ENCODE measurements at places on chromosomes 3 and 15.

DNA sequence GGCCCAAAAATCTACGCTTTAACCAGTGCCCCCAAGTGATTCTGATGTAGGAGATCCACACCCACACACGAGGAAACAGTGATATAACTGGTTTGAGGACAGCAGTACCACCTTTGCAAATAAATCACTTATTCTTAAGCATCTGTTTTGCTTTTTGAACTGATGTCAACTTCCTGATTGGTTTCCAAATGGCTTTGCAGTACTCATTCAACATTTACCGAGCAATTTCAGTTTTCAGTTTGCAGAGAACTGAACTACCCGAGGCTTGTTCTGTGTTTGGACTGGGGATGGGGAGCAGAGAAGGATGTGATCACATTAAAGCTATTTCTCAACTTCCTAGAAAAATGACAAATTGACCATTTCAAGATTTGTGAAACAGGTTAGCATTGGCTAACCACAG is 1.1 kb upstream of the GYG1 start:
- no peak for DNase-seq

- DNase-seq = no peak
Observed at GRCh38 chr15:85474700-85475316, 94.4 kb downstream of the AKAP13 start.

GRCh38 chr3:113573728-113574127 is 41.4 kb downstream of the SIDT1 start:
- DNase-seq = no peak

DNA sequence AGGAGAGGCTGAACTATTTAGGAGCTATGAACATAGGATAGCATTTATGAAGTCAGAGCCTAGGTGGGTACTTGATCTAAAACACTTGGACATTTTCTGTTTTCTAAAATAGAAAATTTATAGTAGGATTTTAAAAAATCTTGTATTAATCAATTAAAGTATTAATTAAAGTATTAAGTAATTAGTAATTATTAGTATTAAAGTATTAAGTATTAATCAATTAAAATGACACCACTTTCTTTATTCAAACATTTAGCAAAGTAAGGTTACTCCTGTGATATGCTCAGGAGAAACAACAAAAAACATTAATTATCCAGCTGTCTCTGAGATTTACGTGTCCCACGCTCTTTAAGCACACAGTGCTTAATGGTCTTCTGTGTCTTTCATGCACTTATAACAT is 32.2 kb downstream of the CHCHD4 start:
- DNase-seq = no peak

DNA sequence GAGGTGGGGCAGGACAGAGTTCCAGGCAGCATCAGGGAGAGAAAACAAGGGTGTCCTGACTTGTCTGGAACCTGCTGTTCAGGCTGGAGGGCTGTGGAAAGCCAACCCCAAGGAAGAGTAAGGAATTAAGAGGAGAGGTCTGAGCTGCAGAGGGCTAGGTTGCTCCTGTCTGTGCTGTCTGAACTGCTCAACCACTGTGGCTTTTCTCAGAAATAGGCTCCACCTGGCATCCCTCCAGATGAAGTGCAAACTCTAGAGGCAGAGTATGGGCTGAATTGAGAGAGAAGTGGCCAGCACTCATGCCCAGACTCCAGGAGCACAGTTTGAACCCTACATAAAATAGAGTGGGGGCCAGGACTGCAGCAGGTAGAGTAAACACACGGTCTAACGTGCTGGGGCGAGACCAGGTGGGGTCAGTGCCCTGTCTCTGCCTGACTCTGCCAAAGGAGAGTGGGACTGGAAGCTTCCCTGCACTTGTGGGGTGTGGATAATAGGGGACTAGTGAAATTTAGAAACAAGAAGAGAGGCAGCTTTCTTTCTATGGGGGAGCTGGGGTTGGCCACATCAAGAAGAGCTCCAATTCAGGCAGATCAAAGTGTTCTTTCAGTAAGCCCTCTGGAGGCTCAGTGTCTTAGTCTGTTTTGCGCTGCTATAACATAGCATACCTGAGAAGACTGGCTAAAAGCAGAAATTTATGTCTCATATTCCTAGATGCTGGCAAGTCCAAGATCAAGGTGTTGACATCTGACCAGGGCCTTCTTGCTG is 28.0 kb upstream of the MNS1 start:
- DNase-seq = no peak

DNA sequence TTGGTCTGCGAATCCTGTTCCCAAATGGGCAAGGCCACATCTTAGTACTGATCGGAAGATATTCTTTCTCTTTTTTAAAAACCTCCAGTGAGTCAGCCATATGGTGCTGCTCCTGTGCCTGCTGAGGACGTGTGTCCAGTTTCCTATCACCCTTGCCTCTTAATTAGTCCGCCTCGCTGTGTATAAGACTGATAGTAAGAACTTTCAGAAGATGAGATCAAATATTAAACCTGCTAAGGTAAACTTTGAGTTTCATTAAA is 612 bp downstream of the UBA5 start:
- DNase-seq = no peak

- DNase-seq = no peak
Observed at GRCh38 chr3:106425916-106426315, 557.1 kb upstream of the CBLB start.

DNA sequence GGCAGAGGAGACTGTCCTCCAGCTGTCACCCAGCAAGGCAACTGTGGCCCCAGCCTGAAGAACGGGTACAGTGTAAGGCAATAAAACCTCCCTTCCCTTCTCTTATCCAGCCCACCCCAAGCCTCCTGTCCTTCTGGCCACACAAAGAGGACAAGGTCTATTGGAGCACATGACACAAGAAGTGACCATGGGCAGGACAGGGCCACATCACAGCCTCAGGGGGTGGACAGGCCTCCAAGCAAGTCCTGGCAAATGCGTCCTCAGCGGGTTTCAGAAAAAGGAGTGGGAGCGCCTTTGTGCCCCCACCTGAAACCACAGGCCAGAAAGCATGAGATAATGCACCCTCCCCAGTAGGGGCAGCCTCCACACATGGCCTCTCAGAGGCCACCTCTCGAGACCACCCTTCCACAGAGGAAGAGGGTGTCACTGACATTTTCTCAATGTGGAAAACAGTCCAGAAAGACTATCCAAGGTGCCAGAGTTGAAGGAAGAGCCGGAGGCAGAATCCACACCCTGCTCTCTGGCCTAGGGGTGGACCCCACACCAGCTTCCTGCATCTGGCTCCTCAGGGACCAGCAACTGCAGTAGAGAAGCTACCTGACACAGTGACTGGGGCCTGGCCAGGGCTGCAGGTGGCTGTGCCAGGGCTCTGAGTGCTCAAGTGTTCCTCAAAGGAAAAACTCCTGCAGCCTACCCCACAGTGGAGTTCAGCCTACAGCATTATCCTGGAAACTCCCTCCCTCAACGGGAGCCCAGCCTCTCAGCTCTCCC is 43.9 kb downstream of the CCDC12 start:
- no peak for DNase-seq

GRCh38 chr15:84033793-84034553 is 201.6 kb upstream of the GOLGA6L4 start:
- no peak for DNase-seq

DNA sequence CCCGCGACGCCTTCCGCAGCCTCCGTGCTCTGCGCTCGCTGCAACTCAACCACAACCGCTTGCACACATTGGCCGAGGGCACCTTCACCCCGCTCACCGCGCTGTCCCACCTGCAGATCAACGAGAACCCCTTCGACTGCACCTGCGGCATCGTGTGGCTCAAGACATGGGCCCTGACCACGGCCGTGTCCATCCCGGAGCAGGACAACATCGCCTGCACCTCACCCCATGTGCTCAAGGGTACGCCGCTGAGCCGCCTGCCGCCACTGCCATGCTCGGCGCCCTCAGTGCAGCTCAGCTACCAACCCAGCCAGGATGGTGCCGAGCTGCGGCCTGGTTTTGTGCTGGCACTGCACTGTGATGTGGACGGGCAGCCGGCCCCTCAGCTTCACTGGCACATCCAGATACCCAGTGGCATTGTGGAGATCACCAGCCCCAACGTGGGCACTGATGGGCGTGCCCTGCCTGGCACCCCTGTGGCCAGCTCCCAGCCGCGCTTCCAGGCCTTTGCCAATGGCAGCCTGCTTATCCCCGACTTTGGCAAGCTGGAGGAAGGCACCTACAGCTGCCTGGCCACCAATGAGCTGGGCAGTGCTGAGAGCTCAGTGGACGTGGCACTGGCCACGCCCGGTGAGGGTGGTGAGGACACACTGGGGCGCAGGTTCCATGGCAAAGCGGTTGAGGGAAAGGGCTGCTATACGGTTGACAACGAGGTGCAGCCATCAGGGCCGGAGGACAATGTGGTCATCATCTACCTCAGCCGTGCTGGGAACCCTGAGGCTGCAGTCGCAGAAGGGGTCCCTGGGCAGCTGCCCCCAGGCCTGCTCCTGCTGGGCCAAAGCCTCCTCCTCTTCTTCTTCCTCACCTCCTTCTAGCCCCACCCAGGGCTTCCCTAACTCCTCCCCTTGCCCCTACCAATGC is 2.0 kb downstream of the ISLR start:
- no peak for DNase-seq

GRCh38 chr15:26891448-26892181 is 24.8 kb downstream of the GABRA5 start:
- peak; percentile 88 for DNase-seq

DNA sequence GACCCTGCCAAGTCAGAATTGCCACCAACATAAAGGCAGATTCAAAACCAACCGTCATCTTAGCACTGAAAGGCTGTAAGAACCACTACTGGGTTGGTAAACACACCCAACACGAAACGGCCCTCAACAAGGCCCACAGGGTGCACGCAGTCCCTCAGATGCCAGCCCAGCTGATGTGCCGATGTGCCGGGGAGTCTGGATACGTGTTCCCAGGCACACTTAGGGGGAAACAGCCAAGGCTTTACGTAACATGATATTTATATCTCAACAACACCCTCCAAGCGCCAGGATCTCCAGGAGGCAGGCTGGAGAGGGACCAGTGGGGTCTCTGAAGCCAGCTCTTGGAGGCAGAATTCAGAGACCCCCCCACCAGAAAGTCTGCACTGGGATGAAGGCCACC is 14.2 kb downstream of the POC1A start:
- no peak for DNase-seq

GRCh38 chr3:30666572-30667279 is 60.3 kb downstream of the TGFBR2 start:
- no peak for DNase-seq

DNA sequence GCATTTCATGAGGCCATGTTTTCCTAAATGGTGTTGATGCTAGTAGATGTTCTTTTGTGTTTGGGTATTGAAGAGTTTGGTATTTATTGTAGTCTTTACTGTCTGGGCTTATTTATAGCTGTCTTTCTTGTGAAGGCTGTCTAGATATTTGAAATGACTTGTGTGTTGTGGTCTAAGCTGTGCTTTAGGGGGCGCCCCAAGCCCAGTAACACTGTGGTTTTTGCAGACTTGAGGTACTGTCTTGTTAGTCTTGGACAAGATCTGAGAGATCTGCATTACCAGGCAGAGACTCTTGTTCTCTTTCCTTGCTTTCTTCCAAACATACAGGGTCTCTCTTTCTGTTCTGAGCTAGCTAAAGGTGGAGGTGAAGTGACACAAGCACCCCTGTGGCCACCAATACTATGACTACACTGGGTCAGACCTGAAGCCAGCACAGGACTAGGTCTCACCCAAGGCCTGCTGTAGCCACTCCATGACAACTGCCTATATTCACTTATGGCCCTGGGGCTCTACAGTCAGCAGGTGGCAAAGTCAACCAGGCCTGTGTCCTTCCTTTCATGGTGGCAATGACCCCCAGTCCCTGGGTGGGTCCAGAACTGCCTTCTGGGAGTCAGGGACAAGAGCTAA is 152.1 kb upstream of the TBC1D5 start:
- peak; percentile 49 for DNase-seq

DNA sequence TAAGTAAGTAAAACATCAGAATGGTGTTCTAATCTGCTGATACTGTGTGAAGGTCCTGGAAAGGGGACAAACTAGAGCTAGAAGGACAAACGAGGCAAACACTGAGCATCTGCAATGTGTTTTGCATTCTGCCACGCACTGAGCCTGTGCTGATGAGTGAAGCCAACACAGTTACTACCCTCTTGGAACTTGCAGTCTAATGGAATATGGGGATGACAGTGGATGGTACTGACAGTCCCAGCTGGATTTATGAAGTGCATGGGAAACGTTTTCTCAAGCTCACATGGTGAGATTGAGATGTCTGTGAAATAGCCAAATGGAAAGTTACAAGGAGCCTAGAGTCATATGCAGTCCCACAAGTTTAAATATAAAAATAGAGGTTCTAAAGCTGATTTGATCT is 86.6 kb downstream of the FOXB1 start:
- no peak for DNase-seq

GRCh38 chr3:196220587-196220986 is 4.3 kb downstream of the SLC51A start:
- no peak for DNase-seq

- no peak for DNase-seq
Observed at GRCh38 chr3:127801731-127802313, 20.5 kb downstream of the MGLL start.

DNA sequence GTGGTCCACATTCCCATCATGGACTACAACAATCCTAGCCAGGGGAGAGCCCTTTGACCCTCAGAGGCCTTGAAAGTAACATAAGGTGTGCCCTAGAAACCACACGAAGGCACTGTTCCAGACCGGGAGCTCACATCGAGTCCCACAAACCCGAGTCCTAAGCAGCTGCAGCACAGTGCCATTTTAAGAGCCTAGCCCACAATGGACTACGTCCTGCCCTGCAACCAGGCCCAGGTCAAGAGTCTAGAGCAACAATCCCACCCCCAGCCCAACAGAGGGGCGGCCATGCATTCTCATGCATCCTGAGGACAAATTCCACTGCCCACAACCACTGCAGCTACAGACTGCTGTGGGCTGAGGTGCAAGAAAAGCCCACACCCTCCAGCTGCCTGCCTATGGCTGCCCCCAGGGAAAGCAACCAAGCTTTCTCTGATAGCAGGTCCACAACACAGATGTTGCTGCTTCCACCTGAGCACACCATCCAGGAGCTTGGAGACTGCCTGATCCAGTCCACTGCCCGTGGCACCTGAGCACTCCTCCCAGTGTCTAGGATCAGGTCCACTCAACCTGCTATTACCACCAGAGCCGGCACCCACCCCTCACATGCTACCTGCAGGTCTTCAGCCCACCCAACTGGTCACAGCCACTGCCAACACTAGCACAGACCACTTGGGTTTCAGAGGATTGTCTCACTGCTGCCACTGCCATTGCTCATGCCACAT is 56.8 kb downstream of the IGSF11 start:
- no peak for DNase-seq

GRCh38 chr3:70053293-70053692 is 53.8 kb downstream of the SAMMSON start:
- DNase-seq = no peak

DNA sequence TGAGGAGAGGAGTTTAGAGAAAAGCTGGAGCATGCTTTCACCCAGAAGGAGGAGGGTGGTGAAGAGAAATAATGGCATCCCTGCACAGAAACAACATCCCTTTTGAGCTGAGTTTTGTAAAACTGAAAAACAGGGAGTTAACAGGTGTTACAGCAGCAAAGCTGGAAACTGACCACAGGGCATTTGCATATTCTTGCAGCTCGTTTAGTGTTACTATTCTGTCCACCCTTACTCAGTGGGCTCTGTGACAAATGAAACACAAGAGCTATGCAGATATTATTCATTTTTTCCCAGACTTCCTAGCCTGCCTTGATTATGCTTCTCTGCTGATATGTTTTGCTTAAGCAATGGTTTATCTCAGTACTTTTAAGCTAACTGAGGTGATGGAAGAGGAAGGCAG is 272.0 kb downstream of the NEK10 start:
- DNase-seq = no peak

GRCh38 chr3:49124991-49125670 is 4.5 kb upstream of the USP19 start:
- DNase-seq = no peak

Measured in hepatocyte (in vitro differentiated cells).